NCI-H69 (cell line): ENCODE measurements at places on chromosomes 13 and 19.
A peak's percentile ranks its signal among the peaks of the same experiment; 100 is the strongest.

- DNase-seq: no peak
These were observed 70.8 kb downstream of the FNDC3A start for GRCh38 chr13:49046519-49046918.

DNA sequence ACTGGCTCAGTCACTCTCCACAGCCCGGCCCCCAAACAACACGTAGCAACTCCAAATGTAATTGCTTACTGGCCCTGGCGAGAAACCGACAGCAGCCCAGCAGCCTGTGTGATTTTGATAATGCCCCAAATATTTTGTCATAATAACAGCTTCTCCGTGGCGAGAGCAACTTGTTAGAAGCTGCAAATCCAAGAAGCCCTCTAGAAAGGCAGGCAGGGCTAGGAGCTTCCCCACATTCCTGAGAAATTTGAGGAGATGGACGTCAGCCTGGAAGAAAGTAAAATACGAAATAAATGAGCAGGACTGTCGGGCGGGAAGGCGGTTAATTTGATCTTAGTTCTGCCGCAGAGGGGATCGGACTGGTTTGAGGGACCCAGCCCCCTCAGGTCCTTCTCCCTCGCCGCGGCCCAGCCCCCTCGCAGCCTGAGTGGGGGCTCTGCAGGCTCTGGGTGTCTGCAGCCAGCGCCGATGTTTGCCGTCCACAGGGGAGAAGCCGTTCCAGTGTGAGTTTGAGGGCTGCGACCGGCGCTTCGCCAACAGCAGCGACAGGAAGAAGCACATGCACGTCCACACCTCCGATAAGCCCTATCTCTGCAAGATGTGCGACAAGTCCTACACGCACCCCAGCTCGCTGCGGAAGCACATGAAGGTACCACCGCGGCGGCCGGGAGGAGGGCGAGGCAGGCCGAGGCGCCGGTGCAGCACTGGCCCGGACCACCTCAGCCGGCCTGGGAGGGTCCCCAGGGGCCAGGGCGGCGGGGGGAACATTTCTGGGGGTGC is 3.1 kb downstream of the ZIC2 start:
- no peak for DNase-seq

DNA sequence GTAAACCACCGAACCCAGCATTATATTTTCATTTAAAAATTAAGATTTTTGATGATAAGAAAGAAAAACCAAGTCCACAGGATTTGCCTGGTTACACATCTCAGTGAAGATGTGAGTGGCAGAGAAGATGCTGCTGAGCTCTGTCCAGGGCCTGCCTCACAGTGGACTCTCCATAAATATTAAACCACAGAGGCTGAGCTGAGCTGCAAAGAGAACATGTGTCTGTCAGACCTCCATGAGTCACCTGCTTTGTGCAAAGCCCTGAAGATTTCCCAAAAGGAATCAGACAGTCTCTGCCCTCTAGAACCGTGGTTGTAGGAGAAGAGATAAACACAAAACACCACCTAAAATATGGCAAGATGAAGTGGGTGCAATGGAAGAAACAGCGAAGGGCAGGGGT is 127.2 kb upstream of the TSC22D1 start:
- no peak for DNase-seq

DNA sequence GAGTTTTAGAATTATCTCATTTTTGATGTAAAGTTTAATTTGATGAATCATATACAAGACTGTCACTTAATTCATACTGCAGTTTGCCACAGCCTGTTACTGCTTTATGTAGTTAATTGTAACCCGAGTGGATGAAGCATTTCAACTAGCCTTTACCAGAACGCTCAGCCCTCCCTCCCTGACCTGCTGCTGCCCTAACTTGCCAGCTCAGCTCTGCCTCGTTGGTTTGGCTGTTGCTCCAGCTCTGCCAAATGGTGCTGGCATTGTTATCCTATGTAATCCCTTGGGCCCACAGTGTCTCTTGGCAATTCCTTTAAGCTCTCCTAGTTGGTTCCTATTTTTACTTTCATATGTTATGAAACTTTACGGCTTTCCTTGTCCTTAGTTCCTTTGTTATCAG is 113.3 kb downstream of the LMO7 start:
- peak; percentile 74 for DNase-seq

- DNase-seq: peak; percentile 80
These were observed 85.0 kb downstream of the DOCK9 start for GRCh38 chr13:98892821-98893220.

DNA sequence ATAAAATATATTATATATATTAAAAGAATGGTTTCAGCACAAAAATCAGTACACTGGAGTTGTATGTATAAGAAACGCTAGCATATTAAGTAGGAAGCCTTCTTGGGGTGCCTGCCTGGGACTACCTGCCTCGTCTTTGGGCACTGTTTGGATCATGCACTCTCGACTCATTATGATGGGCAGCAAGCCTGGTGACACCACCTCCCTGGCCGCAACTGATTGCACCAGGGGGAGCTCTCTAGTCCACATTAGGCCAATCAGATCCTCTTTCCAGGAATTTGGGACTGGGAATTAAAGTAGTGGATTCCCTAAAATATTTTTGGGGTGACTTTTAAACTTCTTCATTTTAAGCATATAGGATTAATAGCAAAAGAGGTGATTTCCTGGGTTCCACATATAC is 56.0 kb upstream of the RGCC start:
- DNase-seq: peak; percentile 51

DNA sequence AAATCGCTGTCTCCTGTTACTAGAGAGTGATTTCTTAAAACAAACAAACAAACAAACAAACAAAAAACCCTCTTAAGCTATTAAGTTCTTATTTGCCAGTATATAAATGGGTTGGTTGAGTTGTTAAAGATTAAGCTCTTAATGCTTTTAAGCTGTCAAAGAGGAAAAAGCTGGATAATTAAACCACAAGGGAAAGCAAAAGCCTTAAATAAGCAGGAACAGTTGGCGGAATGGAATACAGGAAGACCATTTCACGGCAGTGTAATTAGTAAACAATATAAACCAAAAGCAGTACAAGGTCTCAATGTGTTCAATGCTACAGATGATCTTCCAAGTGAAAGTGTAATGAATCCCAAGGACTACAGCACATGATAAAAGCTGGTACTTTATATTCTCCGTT is 32.2 kb upstream of the GGACT start:
- DNase-seq: no peak

GRCh38 chr13:22469452-22469851 is 711.3 kb upstream of the SGCG start:
- DNase-seq: no peak

- DNase-seq: no peak
These were observed 7.4 kb upstream of the OXGR1 start for GRCh38 chr13:97001636-97002035.

- no peak for DNase-seq
These were observed 20.4 kb upstream of the IFT88 start for GRCh38 chr13:20546556-20546955.

DNA sequence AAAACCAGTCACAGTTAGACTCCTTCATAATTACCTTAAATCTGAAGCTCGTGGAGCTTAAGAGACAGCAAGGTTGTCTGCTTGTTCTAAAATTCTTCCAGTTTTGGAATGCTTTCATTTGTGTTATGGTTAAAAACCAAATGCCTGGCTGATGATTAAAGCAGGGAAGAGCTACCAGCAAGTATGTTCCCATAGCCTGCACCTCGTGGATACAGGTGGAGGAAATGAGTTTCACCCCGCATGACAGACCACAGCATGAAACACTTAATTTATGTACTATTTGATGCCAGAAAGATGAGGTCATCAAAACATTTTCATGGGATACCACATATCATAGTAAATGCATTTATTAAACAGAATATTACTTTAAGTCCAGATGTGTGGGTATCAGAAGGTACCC is 416 bp upstream of the DOCK9 start:
- DNase-seq: peak; percentile 71

GRCh38 chr13:97109256-97109655 is 112.9 kb upstream of the MBNL2 start:
- peak; percentile 72 for DNase-seq

- peak; percentile 30 for DNase-seq
These were observed 380.8 kb downstream of the LMO7 start for GRCh38 chr13:76016799-76017400.

DNA sequence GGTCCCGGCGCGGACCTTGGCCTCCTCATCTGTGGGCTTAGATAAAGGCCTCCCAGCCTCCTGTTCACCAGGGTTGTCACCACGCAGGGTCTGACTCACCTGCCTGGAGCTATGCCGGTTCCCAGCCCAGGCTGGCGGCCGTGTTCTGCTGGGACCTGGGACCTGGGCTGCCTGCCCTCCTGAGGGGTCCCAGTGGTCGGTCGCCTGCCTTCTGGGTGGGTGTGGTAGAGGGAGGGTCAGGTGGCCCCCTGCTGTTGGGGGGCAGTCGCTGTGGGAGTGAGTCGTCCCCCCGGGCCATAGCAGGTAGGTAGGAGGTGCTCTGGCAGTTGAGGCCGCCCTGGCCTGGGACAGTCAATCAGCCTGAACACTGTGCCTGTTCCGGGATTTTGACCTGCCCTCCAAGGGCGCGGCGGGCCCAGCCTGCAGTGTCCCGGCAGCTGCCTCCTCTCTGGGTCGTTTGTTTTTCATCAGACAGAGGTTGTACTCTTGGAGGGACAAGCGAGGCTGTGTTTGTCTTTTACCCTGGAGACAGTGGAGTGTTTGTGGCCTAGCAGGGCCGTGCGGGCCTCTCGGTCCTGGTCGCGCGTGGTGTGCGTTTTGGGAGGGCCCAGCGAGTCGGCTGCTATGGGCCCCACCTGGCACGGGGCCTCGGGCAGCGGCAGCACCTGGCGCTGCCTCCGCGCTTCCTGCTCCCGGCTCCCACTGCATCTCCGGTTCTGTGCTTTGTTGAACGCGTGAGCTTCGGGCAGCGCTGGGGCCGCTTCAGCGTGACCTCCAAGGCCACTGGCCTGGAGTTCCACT is 2.6 kb downstream of the ADAT3 start:
- DNase-seq: no peak

DNA sequence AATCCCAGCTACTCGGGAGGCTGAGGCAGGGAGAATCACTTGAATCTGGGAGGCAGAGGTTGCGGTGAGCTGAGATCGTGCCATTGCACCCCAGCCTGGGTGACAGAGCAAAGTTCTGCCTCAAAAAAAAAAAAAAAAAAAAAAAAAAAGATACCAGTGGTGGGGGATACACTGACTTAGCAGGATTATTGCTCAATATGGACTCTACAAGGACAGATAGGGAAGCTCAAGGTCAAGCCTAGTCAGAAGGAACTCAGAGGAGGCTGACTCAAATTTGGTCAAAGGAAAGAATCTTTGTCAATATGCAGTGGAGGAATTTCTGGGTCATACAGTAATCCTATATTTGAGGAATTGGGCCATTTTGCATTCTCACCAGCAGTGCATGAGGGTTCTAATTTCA is 6.7 kb upstream of the DIAPH3 start:
- no peak for DNase-seq

- no peak for DNase-seq
These were observed 69.9 kb downstream of the RUBCNL start for GRCh38 chr13:46317120-46317519.

DNA sequence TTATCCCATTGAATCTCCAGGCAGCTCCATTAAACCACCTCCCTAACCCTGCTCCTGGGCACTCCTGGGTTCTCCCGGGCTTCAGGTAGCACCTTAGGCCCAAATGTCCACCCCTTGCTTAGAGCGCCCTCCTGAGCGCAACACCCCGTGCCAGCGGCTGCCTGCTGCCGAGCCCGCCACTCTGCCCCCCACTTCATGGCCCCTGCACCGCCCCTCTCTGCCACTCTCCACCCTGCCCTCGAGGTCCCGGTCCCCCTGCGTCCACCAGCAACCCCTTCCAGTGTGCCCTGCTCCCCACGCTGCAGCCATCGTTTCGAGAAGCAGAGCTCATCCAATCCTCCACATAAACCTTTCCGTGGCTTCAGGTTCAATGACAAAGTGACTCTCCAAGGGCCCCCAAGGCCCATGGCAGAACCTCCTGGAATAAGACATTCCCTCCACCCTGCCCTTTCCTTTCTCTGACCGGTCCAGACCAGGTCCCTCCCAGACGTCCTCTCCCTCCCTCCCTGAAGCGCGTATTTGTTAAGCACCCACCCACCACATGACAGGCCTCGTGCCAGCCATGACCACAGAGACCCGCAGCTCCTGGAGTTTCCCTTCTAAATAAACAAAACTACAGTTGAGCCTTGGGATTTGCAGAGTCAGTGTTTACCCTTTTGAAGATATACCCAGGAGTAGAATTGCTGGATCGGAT is 66.6 kb downstream of the ARHGEF18 start:
- peak; percentile 13 for DNase-seq

DNA sequence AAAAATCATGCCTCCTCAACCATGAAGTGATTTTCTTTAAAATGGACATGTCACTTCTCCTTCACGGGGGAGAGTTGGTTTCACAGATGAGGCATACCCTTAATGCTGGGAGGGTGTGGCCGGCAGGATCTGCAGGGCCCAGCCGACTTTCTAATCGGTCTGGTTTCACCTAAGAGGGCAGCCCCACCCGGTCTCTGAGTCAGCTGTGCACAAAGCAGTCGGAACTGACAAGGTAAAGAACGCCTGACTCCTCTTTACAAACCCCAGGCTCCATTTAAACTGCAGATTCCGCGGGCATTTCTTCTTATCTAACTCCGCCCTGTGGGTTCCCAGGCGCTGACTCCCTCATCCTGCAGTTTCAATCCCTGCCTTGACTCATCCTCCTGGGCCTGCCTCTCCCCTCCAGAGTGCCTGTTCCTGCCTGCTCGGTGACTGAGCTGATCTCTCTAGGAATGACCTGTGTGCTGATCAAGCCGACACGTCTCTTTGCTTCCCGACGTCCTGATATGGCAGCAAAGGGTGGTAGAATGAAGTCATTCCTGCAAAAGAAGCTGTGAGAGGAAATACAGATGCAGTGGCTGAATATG is 63.4 kb downstream of the EFNB2 start:
- DNase-seq: peak; percentile 69

DNA sequence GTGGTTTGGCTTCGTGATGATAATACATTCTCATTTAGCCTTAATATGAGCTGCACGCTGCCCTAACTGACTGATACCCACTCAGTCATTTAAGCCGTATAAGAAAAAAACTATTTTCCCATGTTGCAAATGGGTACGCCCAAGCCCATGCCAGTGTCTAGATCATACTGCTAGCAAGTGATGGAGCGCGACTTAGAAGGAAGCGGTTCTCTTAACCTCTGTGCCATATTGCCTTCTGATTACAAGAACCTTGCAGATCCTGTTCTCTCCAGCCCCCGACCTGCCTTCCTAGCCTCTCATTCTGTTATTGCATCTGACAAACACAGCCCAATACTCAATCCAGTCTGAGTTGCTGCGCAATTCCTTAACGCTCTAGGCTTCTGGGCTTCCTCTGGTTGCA is 603 bp downstream of the GPALPP1 start:
- DNase-seq: no peak

DNA sequence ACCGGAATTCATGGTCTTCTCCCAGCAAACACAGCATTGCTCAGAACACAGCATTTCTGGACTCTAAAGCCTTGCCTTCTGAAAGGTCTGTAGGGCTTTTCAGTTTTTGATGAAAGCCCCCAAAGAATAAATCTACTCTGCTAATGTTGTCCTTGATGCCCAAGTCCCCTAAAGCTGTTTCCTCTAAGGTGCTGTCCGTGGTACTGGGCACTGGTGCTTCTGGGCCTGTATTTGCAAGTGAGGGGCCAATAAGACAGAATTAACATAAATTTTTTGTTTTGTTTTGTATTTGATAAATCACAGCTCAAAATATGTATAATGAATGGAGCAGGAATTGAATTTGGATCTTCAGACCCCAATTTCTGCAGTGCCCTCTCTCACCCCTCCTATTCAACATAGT is 12.1 kb upstream of the LGALS13 start:
- DNase-seq: no peak

- peak; percentile 75 for DNase-seq
These were observed 56.0 kb upstream of the DOCK9 start for GRCh38 chr13:99033814-99034213.

GRCh38 chr19:48466561-48467325 is 2.4 kb upstream of the CYTH2 start:
- no peak for DNase-seq

GRCh38 chr13:112997188-112998130 is 28.4 kb downstream of the MCF2L start:
- DNase-seq: peak; percentile 62
